ENCODE measurements at places on chromosomes 4 and X.

GRCh38 chrX:141278306-141278705 is 36.0 kb upstream of the SPANXC start:
- peak; percentile 36 for DNase-seq

GRCh38 chr4:184844742-184845141 is 19.0 kb upstream of the ACSL1 start:
- no peak for DNase-seq

- DNase-seq = no peak
Measured at GRCh38 chrX:104522386-104522785, 43.6 kb upstream of the IL1RAPL2 start.

DNA sequence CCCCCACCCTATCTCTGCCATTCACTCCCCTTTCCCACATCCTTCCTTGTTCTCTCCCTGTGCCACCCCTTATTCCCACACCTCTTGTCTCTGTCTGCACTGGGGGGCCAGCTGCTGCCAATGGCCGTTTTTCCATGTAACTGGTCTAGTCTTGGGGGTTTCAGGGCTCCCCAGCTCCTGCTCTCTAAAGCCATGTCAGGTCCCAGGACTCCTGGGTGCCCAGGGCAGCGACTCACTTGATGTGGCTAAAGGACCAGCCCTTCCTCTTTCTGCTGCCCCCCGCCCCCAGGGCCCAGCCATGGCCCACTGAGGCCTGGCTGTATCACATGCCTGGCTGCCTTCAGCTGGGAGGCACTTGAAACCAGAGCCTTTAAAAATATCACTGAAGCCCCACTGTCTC is 10.0 kb downstream of the NLGN3 start:
- DNase-seq = no peak

- DNase-seq = no peak
Measured at GRCh38 chr4:15668566-15669435, 12.8 kb upstream of the FAM200B start.

DNA sequence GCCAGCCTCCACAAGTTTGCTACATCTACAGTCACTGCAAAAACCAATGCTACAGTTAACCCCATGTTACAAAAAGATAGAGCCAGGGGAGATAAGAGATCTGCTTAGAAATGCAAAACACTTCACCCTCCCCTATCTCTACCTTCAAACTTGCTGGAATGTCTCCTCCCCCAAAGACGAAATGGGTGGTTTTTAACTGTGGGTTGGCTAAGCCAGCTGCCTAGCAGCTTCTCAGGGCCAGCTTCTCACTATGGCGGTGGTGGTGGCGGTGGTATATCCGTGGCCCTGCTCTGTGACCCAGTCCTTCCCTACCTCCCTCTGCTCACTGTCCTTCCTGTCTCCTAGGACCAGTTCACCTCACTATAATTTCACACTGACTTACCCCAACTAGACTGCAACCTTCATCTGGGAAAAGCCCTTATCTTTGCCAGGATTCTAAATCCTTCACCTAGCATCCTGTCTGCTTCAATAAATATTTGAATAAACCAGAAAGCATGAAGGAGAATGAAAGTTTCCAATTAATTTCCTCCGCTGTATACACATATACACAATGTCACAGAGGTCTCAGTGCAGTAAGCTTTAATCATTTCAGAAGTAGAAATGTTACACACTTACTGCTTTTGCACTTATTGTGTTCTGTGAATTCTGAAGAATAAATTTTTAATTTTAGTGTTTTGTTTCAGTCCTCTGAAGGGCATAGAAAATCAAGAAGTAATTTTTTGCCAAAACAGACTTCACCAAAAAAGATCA is 46.3 kb downstream of the SH3KBP1 start:
- DNase-seq = no peak

DNA sequence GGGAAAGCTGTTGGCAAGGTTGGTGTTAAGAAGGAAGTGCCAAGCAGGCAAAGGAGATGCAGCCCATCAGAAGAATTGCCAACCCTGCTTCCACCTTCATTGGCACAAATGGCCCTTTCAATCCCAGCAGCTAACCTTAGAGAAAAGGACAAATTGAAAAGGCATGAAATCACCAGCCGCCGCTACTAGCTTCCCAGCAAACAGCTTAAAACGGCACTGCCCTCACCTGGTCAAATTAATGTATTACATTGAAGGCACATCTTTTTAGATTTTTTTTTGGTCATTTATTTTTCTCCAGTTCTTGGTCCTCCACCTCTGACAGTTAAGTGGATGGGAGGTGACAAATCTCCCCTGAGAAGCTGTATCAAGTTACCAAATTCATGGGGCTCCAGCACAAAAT is 51.0 kb upstream of the NHSL2 start:
- peak; percentile 49 for DNase-seq

GRCh38 chrX:137166591-137166990 is 132.8 kb upstream of the GPR101 start:
- no peak for DNase-seq

DNA sequence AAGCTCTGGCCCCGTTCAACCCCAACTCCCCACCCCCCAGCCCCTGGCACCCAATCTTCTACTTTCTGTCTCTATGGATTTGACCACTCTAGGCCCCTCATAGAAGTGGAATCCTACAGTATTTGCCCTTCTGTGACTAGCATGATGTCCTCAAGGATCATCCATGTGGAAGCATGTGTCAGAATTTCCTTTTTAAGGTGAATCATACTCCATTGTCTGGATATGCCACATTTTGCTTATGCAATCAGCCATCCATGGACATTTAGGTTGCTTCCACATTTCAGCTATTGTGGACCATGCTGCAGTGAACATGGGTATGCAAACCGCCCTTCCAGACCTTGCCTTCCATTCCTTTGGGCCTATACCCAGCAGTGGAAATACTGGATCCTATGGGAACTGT is 15.5 kb downstream of the CCNQ start:
- no peak for DNase-seq

GRCh38 chr4:112144546-112145325 is 518 bp upstream of the FAM241A start:
- no peak for DNase-seq

DNA sequence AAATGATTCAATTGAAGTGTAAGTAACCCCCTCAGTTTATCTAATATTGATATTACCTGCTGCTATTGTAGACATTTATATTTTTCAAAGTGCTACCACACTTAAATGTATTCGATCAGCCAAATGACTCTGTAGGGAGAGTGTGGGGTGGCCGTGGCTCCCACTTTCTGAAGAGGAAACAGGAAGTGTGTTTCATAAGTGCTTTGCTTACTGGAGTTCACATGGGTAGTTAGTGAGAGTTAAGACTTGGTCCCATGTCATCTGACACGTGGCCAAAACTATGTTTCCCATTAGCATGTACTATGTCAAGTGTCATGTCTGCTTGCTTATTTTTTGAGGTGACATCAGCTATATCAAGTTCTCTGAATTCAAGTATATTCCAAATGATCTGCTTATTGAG is 308.1 kb upstream of the GATB start:
- no peak for DNase-seq

- DNase-seq = no peak
Measured at GRCh38 chr4:118734491-118735205, 49.5 kb downstream of the METTL14 start.

GRCh38 chrX:10524578-10524977 is 95.8 kb downstream of the MID1 start:
- no peak for DNase-seq

DNA sequence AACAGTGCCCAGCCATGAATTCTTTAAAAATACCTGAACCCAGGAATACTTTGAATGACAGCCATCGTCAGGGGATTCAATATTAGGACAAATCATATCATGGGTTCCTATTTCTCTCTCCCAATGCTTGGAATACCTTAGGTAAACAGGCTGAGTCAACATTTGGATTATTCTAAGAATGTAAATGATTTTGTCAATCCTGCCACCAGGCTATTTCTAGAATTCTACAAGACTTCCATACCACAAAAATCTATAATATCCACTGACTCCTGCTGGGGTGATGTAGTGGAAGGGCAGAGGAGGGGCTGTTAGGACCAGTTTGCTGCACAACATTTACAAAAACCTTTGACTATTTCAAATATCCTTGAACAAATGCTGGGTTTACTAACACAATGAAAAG is 65.2 kb downstream of the IGFBP7 start:
- peak; percentile 74 for DNase-seq

DNA sequence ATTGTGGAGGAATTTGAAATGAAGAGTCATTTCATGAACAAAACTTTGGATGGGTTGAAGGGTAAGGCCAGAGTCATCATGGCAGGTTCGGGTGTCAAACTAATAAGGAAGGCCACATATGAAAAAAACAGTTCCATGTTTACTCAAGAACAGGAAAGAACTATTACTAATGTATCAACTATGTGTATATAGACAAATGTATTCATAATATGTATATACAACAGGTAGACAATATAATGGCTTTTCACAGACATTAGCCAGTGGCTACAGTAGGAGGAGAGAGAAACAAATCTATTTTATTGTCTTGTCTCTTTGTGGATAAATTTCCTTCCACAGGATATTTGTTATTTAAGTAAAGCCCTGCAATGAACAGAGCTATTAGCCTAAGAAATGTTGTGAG is 101.1 kb downstream of the CBLL2 start:
- no peak for DNase-seq

GRCh38 chrX:11419102-11419501 is 125.9 kb downstream of the AMELX start:
- DNase-seq = no peak

DNA sequence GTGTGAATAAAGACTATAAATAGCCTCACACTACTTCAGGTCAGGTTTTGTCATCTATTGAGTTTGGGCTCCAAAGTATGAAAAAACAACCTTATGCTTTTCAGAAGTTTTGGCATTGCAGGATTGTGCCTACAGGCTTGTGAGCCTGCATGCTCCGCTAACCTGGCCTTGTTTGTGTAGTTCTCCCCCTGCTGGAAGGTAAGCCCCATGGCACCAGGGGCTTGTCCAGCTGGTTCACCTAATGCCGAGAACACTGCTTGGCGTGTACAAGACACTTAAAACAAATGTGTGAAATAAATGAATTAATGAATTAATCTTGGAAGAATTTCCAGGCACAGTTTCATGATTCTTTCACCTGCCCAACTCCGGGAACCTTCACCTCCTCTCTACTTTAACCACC is 1.8 kb upstream of the HSD17B10 start:
- peak; percentile 80 for DNase-seq

GRCh38 chr4:27024805-27025204 is 164.2 kb downstream of the STIM2 start:
- DNase-seq = peak; percentile 28

DNA sequence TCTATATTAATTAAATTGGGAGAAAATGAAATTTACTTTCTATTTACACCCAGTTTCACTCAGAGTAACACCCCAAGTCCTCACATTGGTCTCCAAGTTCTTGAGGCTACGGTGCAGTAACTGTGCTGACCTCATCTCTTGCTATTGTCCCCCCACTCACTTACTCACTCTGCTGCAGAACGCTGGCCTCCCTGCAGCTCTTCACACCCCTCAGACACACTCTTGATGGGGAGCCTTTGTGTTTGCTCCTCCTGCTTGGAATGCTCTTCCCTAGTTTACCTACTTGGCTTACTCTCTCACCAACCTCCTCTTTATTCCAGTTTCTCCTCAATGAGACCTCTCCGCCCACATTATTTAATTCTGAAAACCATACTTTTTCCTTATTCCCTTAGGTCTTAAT is 22.2 kb upstream of the SPARCL1 start:
- no peak for DNase-seq

- no peak for DNase-seq
Measured at GRCh38 chrX:1094566-1095333, 117.7 kb downstream of the CRLF2 start.

DNA sequence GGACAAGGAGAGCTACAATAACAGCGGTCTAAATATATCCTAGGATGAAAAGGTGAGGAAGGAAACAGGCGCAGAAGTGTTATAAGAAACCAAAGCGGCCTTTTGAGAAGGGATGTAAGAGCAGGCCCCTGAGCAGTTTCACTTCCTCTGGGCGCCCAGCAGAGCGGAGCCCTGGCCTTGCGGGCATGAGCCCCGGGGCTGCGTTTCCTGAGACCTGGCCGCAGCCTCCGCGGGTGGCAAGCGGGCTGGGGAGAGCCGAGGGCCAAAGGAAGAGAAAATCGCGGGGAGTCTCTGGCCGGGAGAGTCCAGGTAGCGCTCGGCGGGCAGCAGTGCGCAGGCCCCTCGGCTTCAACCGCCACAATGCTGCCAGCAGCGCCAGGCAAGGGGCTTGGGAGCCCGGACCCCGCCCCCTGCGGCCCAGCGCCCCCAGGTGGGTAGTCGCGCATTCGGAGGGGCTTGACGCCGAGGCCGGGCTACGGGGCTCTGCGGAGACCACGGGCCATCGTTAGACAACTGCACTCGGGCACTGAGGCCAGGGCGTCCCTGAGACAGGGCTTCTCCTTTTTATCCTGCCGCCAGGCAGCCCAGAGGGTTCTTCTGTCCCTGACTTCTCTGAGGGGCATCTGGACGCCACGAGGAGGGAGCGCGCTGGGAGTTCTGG is at the start of gene BANK1:
Gene BANK1, plus strand, starts transcription at position 210 of the 661 bp plus-strand sequence. Its CDS starts 151 bp downstream, at position 361.
- peak; percentile 49 for DNase-seq

GRCh38 chr4:95638920-95639501 is 90.2 kb upstream of the UNC5C start:
- DNase-seq = peak; percentile 55

GRCh38 chr4:6747294-6748051 is 31.5 kb downstream of the BLOC1S4 start:
- DNase-seq = no peak

DNA sequence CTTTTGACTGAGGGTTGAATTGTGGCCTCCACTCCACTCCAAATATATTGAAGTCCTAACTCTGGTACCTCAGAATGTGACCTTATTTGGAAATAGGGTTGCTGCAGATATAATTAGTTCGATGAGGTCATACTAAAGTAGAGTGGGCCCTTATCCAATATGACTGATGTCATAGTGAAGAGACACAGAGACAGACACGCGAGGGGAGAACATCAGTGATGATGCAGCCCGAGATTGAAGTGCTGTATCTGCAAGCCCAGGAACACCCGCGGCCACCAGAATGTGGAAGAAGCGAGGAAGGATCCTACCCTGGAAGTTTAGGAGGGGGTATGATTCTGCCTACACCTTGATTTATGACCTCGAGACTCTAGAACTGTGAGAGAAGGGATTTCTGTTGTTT is 279.0 kb downstream of the ANKRD50 start:
- DNase-seq = peak; percentile 34

GRCh38 chr4:173535165-173535902 is 5.3 kb upstream of the HAND2 start:
- DNase-seq = no peak

DNA sequence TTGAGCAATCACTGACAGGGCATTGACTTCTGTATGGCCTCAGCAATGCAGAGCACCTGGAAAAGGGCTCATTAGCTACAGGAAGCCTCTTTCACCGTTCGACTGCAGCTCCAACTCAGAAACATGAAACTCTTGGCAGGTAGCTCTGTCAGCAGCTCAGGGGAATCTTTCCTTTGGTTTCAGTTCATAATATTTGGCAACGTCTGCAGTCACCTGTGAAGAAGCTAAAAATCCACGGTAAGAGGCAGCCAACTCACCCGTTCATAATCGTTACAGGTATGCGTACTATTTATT is 354.9 kb downstream of the CAMK2D start:
- DNase-seq = no peak

DNA sequence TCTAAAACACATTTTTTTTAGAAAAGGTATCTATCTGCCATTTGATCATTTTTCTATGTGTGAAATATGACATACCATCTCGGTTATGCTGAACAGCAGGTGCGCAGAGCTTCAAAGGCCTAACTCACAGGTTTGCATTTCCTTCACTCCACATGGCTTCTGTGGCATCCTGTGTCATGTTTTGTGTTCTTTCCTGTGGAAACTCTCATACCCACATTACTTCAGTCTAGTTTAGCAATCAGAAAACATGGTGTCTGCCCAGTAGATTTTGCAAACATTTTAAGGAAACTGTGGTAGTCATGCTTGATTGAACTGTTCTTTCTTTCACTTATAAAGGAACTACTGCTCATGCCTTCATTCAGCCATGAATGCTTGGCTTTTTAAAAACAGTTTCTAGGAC is 11.3 kb upstream of the ARAP2 start:
- DNase-seq = no peak
